ENCODE measurements at places on chromosomes 6 and 20. TPM values are rescaled to one million over a fixed set of nuclear protein-coding genes. Genes with fewer than 3 reads are reported as not detected.

PLCB4 gene
- polyA plus RNA-seq, result 18.6 TPM

TCP11 gene
- polyA plus RNA-seq, result 0.11 TPM

SEL1L2 gene
- not detected for polyA plus RNA-seq

OPRL1 gene
- polyA plus RNA-seq, result 0.86 TPM

- no peak for DNase-seq
Measured at GRCh38 chr6:125197795-125198269, 44.3 kb downstream of the TPD52L1 start.

GRCh38 chr6:65787787-65788186, 80.8 kb upstream of the EYS start:
- no peak for DNase-seq

DNA sequence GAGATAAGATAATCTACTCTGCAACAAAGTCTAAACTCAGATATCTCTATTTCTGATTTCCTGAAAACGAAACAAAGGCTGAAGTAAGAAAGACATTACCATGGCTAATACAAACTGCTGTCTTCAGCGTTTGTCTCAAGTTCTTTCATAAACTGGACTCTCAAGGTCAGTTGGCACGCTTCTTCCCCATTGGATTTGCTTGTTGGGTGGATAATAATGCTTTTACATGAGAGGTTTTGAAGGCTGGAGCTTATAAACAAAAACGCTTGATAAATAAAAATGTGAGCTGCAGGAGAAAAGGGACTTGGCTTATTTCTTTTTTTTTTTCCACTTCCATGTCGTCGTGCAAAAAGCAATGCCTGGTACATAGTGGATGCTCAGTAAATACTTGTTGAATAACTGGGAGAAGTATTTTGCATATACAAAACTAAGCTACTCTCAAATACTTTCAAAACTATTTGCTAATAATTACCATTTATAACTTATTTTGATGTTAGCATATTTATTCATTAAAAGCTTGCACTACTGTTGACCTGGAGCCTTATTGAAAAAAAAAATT, 65.7 kb upstream of the EEF1A1 start:
- DNase-seq, result no peak

GRCh38 chr6:149899486-149899885, 1.6 kb upstream of the RAET1E start:
- DNase-seq, result no peak

DNA sequence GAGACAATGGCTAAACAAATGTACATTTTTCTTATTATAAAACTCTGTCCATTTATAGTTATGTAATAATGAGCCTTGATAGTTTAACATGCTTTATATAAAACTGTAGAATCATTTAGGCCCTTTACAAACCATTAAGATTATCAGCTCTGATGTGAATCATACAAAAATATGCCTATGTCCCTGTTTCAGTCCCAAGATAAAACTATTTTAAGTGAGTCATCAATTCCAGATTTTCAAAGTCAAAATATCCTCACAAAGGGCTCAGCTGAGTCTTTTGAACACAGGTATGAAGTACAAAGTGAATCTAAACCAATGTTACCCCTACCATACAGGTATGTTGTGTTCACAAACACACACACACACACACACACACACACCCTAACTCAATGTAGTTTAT, 88.0 kb downstream of the PTPRK start:
- no peak for DNase-seq

DNA sequence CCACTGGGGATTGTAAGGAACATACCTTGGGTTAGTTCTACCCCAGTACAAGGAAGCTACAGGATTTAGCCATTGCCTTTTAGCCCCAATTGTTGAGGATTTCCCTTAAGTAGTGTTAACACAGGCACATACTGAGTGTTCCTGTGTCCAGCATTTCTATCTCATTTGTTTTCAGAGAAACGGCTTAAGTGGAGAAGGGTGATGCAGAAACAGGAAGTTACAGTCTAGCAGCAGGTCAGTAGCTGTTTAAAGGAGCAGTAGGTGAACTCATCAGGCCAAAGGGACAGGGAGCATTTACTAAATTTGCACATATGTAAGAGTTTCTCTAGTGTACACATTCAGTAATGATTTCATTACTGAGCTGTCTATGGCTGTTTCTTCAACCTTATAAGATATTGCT, 644.2 kb upstream of the GJE1 start:
- DNase-seq, result no peak

- DNase-seq, result peak; percentile 6
Measured at GRCh38 chr6:105077596-105078385, 102.0 kb downstream of the POPDC3 start.

DNA sequence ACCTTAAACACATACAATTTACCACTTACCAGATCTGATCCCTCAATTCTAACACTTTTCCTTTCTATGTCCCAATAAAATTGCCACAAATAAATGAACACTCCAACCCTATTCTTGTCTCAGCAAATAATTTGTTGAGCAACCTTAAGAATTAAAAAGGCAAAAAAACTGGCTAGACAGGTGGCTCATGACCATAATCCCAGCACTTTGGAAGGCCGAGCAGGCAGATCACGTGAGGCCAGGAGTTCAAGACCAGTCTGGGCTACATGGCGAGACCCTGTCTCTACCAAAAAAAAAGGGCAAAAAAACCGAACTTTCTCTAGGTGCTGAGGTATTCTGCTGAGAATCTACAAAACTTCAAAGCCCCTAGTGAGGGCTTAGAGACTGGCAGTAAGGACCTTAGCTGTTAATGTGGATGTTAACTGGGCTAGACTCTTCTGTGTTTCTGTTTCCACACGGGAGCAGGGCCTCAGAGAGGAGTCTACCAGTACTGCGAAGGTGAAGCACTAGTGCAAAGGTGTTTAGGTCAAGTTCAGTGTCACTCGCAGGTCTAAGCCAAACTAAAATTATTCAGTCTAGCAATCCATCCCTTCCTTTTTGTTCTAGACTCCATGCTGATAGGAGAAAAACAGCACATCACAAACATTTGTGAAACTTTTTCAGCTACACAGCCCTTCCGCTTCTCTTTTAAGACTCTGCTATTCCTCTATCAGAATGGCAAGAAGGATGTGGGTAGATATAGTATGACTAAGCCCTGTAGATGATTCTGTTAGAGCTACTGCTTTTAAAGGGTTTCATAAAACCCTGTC, 2.6 kb downstream of the FASTKD5 start:
- DNase-seq, result no peak

DNA sequence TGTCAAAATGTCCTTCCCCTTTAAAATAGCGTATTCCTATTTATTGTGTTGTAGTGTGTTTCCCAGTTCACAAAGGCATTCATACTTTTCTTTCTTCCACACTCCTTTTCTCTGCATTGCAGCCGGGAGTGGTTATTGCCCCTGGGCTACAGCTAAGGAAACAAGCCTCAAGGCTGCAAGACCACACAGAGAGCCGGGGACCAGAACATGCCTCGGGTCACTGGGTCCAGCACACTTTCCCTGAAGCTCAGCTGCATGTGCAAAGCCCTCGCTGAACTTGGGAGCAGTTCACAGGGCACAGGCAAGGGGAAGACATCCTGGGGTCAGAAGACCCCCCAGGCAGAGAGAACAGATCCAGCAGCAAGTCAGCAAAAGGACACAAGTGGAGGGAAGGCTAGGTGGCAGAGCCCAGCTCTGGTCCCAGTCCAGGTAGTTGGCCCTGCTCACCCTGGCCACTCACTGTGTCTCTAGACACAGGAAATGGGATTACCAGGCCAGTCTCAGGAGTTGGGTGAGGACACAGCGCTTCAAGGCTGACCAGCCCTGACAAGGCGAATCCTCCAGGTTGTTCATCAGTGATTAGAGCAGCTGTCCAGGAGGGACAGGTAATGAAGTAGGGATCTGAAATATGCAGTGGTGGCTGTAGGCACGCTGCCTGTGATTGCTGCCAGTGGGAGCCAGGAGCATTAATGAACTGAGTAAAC, 118.2 kb downstream of the CD83 start:
- DNase-seq, result no peak

DNA sequence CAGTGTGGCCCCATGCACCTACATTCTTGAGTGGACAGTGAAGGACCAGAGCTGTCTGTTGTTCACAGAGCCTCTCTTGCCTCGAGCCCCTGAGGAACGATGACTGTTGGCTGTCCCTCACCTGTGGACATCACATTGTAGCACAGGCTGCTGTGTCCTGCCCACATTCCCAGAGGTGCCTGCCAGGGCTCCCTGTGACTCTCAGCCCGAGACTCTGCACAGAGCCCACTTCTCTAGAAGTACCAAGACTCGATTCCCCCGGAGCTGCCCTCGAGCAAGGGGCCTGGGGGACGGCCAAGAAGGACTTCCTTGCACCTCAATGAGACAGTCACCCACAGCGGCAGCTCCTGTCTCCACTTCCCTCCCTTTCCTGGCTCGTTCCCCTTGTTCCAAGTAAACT, 28.6 kb upstream of the DLGAP4 start:
- DNase-seq, result no peak

- DNase-seq, result no peak
Measured at GRCh38 chr6:43706788-43707187, 19.2 kb upstream of the MRPS18A start.
